ENCODE measurements at places on chromosomes 6 and 20.

- DNase-seq: no peak
Observed at GRCh38 chr6:159716247-159717096, 10.8 kb upstream of the WTAP start.

- no peak for DNase-seq
Observed at GRCh38 chr6:88823998-88824397, 139.4 kb downstream of the RNGTT start.

DNA sequence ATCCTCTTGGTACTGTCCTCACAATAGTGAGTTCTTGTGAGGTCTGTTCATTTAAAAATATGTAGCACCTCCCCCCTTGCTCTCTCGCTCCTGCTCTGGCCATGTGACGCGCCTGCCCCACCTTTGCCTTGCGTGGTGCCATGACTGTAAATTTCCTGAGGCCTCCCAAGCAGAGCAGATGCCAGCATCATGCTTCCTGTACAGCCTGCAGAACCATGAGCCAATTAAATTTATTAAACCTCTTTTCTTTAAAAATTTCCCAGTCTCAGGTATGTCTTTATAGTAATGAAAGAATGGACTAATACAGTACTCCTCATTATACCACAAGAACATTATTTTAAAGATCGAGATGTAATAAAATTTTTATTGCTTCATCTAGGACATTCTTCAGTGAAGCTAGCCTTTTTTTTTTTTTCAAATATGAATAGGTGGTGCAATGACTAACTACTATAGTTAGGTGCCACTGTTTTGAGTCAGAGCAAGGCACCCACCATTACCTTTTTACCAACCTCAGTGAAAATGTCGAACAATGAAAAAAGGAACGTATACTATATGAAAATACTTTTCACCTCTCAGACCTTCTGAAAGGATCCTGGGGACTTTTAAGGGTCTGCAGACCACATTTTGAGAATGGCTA, 191.1 kb upstream of the SGK1 start:
- DNase-seq: no peak

DNA sequence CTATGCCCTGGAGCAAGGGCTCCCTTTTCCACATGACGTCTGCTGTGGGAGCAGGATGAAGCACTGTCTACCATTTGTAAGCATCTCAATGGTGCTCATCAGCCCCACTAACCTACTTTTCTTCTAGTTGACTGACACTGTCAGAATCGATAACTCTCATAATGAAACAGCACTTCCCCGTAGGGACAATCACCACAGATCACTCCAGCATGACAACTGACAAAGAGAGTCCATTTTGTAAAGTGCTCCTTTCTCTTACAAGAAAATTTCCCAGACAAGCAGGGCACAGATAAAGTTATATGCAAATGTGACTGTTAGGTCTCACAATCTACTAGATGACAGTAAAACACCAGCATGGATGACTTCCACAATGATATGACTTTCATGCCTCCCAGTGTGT, 46.4 kb downstream of the HEBP2 start:
- DNase-seq: no peak

DNA sequence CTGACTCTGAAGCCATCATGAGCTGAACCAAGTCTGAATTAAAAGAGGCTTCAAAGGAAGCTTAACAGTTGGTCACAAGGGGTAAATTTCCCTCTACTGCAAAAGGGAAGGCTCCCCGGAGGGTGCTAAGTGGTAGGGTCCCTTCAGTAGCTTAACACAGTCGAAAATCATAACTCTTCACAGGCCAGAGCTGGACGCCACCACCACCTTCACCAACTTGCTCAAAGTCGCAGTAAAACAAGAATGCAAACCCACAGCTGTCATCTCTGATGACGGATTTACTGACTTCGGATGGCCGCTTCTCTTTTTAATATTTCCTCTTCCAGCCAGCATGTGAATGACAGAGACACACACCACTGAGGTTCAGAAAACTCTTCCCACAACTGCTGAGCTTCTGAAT, 144.7 kb upstream of the FBXL4 start:
- DNase-seq: no peak

Measured in cerebellar nuclear complex (tissue), 1 donor.